ENCODE measurements at places on chromosomes 1 and 21.

DNA sequence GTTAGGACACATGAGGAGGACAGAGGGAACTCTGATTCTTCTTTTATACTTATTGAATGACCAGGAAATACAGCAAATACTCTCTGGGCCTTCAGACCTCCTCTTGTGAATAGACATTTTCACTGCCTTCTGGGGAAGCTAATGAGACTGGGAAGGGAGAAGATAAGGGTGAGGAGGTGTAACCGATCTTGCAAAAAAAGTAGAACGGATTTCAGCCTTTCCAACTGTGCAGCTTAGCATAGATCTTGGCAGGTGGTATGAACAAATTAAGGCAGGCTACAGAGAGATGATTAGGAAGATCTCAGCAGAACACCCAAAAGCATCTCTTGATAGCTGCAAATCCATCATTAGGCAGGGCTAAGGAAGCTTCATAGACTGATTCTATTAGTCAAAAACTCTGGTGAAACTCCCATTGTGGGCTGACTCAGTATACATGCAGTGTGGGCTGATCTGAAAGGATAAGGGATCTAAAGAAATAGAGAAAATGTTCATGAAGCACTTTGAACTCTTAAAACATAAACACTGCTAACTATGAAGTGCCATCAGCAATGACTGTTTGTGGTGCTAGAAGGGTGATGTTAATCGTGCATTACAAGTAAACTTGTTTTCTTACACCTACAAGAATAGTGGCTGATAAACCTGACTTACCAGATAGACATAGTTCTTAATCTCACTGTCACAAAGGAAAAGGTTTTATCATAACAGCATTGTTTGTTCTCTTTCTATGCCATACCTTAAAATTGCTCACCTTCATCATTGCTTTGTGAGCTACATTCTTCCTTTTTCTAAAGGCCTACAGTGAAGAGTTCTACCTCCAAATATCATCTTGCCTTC is 85.5 kb upstream of the PALMD start:
- DNase-seq, result no peak

- DNase-seq, result no peak
These were observed 18.0 kb upstream of the ACTRT2 start for GRCh38 chr1:3003039-3003940.

DNA sequence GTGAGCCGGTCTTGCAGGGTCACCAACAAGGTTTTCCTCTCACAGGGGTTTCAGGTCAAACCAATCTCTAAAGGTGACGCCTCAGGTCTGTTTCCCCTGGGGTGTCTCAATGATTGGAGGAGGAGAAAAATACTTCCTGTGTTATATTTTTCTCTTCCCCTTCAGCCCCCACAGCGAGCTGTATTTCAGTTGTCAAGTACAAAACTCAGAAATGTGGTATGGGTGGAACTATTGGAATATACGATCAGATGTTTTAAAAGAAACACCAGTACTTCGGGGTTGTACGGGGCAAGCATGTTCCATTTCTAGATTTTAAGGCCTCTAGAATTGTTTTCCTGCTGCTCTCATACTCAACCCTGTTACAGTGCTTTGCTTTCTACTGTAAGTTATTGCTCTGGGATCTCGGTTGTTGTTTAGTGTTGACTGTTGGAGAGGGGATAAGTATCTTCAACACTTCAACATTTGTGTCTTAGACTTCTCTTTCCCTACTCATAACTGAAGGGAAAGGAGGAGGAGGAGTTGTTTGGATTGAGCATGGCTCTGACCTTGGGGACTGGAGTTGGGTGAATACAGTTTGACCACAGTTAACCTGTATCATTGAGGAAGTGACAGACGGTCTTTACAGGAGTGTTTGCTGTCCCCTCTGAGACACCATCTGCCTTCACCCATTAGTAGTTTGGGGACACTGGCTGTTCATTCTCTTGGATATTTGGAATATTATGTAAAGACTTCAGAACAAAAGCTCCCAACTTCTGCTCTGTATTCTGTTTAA is 2.0 kb downstream of the MAPKAPK2 start:
- no peak for DNase-seq

DNA sequence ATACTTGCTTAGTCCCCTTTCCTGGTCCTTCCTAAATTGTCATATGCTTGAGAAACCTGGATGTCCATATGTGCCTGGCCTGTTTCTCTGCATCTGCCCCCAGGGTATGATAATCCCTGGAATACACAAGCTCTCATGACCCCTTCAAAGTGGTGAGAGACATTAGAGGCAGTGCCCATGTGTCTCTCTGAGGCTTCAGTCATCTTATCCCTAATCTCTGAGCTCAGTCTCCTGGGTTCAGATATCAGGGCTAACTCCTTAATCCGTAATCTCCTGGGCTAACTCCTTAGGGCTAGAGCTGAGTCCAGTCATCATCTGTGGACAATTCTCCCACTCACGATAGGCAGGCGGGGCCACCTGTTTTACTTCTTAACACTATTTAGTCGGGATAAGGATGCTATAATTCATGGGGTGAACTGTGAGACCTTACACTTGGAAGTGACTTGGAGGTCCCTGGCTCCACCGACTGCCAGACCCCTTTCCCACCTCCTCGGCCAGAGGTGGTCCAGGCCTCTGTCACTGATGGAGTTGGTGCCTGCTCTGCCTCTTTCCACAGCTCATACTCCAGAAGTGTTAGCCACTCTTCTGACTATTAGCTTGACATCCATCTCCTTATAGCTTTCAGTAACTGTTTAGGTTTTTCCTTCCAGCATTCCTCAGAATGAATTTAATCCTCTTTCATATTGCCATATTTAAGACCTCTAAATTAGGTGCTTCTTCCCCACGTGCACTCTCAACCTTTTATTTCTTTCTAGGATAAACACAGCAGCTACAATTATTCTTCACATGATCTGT is 22.7 kb downstream of the CCN1 start:
- DNase-seq, result no peak

- DNase-seq, result no peak
These were observed 54.0 kb upstream of the ATP5PO start for GRCh38 chr21:33969581-33969980.

GRCh38 chr1:58932859-58933598 is 149.2 kb upstream of the JUN start:
- DNase-seq, result no peak

DNA sequence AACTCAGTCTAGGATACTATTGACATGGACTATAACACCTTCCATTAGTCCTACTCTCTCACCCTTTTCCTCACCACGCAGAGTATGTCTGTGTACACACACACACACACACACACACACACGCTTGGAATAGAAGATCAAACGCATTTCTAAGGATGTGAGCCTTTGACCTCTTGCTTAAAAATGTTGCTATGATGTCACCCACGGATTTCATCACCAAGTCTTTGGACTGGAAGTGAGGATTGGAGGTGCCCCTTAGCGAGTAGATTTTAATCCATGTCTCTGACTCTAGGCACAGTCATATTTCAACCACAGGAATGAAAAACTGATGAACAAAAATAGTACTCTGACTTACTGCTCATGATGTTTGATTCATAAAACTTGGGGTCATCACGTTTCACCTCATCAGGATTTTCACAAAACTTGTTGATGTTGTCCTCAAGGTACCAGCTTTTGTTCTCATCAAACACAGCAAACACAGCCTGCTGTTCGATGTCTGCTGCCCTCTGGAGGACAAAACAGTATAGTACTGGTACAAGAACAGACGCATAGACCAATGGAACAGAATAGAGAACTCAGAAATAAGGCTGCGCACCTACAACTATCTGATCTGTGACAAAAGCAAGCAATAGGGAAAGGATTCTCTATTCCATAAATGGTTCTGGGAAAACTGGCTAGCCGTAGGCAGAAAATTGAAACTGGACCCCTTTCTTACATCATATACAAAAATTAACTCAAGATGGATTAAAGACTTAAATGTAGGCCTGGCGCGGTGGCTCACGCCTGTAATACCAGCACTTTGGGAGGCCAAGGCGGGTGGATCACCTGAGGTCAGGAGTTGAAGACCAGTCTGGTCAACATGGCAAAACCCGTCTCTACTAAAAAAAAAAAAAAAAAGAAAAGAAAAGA is 39.9 kb downstream of the F5 start:
- no peak for DNase-seq

- DNase-seq, result no peak
These were observed 483.5 kb downstream of the ADGRL2 start for GRCh38 chr1:82284213-82284612.

- peak; percentile 74 for DNase-seq
These were observed 37.1 kb upstream of the CD55 start for GRCh38 chr1:207284209-207284897.

- no peak for DNase-seq
These were observed 111.8 kb upstream of the PALMD start for GRCh38 chr1:99533909-99534637.

DNA sequence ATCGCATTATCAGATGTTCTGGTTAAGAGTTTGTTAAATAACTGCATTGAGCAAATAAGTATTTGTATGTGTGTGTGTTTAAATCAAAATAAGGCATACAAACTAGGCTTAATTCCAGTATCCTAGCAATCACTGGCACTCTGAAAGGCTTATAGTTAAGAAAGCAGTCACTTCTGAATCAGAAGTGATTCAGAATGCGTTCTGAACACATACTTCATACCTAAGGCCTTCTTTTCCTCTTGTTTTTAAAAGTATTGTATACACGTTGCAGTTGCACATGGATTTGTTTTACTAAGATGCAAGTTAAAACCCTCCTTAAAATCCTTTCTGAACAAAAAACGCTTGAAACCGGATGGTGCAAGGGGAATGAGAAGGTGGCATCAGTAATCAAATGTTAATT is 238.4 kb upstream of the DMRTA2 start:
- no peak for DNase-seq

- DNase-seq, result no peak
These were observed 696 bp downstream of the EBNA1BP2 start for GRCh38 chr1:43171312-43171875.

- DNase-seq, result no peak
These were observed 157.9 kb upstream of the TNR start for GRCh38 chr1:175901076-175901836.

GRCh38 chr1:12136916-12137610 is 29.7 kb upstream of the TNFRSF1B start:
- no peak for DNase-seq

GRCh38 chr1:183982172-183982963 is 55.2 kb downstream of the COLGALT2 start:
- no peak for DNase-seq

GRCh38 chr1:39091845-39092645 is 65.9 kb downstream of the NDUFS5 start:
- DNase-seq, result peak; percentile 79

- DNase-seq, result no peak
These were observed 66.2 kb downstream of the SYT6 start for GRCh38 chr1:114087495-114087894.

GRCh38 chr1:86227026-86227425 is 70.5 kb upstream of the COL24A1 start:
- no peak for DNase-seq

DNA sequence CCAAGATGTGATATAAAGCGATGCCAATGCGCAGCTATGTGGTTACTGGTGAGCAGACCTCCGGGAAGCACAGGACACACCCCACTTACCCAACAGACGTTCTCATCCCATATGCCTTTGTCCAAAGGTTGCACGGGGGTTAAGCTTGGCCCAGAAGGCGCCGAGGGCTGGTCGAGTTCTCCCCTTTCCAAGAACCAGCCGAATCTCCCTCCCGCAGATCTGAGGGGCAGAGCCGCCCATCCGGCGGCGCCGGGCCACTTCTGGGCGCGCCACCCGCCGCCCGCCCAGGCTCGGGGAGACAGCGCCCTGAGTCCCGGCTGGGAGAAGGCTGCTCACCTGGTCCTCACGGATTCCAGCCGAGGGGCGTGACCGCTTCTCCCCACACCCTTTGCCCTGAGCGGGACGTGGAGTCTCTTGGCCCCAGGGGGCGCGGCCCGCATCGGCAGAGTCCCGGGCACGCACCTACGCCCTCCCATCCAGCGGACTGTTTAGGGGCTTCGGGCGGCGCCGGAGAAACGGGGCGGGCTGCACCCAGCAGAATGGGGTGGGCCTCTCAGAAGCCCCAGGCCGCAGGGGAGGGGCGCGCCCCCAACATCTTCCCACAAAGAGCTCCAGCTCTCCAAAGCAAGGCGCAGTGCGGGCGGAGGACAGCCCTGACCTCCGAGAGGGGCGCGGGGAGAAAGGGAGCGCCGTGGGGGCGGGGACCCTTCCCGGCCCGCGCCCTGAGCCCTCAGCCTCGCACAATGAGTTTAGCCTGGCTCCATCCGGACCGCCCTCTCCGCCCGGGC is 615 bp downstream of the GPR161 start:
- DNase-seq, result peak; percentile 76

- DNase-seq, result no peak
These were observed 39.4 kb downstream of the HSF2BP start for GRCh38 chr21:43619856-43620255.

- DNase-seq, result no peak
These were observed 372.5 kb downstream of the SEC16B start for GRCh38 chr1:177597393-177597792.

GRCh38 chr1:39901464-39901713 is 328 bp downstream of the MYCL start:
- DNase-seq, result no peak

DNA sequence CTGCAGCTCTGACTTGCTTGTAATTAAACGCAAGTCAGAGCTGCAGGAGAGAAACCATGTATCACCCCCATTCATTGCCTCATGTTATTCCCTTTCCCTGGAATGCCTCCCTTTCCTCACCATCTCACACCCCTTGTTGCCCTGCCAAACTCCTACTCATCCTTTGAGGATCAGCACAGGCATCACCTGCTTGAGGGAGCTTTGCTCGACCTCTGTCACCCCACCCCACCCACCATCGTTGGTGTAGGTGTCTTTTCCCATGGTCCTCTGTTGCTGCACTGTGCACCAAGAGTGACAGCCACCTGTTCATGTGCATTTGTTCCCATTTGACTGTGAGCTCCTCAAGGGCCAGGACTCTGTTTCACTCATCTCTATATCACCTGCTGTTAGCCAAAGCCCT is 117.2 kb downstream of the PLPP3 start:
- DNase-seq, result no peak

GRCh38 chr1:162302306-162303003 is 74.2 kb downstream of the SPATA46 start:
- no peak for DNase-seq

DNA sequence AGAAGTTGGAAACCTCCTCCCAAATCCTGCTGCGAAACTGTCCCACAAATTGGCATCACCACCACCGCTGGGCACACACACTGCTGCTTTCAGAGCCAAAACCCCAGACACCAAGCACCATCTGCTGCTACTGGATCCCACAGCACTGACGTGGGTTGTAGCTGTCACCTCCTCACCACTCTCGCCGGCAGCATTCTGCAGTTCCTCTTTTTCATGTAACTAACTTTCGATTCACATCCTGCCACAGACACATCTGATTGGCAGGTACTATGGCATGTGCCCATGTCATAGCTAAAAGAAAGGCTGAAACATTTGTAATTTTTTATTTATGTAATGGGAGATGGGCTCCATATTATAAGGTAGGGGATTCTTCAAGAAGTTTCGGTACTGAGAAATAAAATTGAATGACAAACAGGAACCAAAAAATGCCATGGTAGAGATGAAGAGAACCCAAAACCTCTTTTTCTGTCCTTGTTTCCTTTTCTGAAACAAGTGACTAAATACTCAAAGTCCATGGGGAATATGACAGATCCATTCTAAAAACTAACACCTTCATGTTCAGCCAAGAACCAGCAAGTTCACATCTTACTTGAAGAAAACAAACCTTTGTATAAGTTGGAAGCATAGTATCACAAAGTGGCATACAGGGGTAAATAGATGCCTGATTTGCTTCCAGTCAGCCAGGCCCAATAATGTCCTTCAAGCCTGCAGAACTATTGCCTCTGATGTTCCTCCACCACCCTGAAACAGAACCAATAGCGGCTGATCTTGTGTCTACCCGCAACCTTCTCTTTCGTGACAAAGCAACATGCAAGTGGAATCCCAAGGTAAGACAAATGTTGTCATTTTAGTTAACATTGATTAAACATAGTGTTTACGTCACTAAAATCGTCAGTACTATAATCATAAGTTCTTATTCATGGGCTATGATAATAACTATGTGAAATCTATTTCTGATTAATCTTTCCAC is 26.6 kb upstream of the RGS13 start:
- DNase-seq, result no peak
